Omental fat pad (tissue), 4 donors: ENCODE measurements at places on chromosomes 16 and 17.

DNA sequence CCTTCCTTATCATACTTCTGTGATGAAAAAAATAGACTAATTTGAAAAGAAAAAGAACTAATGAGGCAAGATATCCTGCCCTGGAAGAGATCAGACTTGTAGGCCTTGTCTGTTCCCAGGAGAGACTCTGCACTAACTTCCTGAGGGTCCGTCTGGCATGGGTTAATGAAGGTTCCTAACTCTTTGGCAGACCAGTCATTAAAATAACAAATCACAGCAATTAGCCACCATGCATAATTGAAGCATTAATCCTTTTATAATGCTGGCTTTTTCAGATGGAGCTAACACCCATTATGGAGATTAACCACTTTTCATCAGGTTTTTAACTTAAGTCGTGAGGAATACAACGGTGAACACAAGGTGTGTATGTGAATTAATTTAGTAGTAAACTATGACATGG lies 10.4 kb upstream of the KRT10 start:
- no peak for DNase-seq

DNA sequence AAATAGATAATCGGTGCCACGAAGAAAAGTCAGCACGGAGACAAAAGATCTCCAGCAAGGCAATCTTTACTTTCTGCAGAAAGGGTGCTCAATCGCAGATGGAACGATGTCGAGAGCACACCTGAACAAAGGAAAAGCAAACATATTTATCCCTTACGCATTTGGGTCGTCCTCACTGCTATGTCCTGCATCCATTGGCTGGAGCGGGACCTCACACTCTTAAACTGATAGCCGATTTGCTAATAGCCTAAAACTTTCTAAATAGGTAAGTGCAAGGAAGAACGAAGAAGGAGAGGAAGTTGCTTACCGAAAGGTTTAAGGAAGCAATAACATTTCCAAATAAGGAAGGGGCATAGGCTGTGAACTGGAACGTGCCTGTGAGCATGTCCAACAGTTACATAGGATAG lies 1.2 kb upstream of the AKAP10 start:
- DNase-seq: no peak

- no peak for DNase-seq
Observed at GRCh38 chr17:41617136-41617535, 4.6 kb upstream of the KRT16 start.

DNA sequence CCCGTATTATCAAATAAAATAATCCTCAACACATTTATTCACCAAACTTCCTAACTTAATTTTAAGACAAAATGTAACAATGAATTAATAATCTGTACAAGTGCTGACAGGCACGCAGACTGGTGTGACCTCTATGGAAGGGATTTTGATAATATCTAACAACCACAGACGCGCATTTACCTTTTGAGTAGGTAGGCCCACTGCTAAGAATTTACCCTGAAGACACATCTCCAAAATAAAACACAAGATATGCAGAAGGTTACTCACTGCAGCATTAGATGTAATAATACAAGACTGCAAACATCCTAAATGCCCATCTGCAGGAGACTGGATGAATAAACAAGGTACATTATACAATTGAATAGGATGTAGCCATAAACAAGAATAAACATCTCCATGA lies 22.7 kb upstream of the CMTM4 start:
- DNase-seq: no peak

GRCh38 chr17:31493656-31494155 lies 102.2 kb downstream of the RAB11FIP4 start:
- DNase-seq: no peak

GRCh38 chr16:50152351-50152806 lies 727 bp upstream of the TENT4B start:
- no peak for DNase-seq

- DNase-seq: no peak
Observed at GRCh38 chr16:6143020-6143419, 1045.4 kb upstream of the EEF2KMT start.

DNA sequence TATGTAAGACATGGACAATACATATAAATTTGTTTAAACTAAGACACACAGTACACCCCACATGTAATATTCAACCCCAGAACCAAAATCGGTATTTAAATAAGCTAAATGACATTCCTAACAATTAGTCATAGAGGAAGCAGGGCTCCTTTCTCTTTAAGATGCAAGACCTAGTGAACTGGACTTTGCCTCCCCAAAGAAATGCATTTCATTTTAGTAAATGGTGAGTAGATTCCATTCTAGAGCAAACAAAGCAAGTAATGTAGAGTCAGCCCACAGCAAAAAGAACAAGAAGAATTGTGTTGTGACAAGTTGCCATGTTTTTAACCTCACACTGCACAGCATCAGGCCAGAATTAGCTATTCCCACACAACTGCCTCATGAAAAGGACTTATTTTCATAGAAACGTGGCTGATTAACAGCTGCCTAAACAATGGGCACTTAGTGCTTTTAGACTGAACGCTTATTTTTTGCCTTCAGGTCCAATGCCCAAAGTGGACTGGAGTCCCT lies 14.4 kb downstream of the DNAJC7 start:
- DNase-seq: no peak

GRCh38 chr16:28265822-28266221 lies 26.5 kb upstream of the SBK1 start:
- DNase-seq: no peak

DNA sequence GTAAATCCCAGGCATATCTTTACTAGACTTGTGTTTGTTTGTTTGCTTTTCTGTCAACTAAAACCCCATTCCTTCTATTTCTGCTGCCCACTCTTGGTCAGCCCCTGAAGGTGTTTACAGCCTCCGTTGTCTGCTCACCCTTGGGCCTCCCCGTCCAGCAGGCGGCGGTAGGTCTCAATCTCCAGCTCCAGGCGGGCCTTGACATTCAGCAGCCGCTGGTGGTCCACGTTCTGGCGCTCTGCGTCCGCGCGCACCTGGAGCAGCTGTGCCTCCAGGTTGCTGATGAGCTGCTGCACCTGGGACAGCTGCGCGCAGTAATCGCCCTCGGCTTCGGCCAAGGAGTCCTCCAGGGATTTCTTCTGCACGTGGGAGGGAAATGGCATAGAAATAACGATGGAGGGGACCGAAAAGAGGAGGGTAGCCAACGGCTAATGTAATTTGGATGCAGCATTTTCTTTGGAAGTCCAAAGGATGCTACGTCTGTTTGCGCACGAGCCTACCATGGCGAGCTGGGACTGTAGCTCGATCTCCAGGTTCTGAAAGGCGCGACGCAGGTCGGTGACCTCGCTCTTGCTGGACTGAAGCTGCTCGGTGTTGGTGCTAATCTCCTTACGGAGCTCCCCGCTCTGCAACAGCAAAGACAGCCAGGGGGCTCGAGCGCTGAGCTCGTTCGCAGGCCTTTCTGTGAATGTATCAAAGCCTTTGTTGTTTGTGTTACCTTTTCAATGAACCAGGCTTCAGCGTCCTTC lies 3.9 kb downstream of the KRT12 start:
- DNase-seq: no peak

DNA sequence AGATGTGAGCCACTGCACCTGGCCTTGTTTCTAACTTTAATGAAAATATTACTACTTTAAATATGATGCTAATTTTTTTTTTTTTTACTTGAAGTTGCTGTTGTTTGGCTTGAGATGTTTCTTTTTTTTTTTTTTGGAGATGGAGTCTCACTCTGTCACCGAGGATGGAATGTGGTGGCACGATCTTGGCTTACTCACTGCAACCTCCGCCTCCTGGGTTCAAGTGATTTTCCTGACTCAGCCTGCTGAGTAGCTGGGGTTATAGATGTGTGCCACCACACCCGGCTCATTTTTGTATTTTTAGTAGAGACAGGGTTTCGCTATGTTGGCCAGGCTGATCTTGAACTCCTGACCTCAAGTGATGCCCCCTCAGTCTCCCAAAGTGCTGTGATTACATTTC lies 23.6 kb downstream of the IGSF6 start:
- DNase-seq: no peak

DNA sequence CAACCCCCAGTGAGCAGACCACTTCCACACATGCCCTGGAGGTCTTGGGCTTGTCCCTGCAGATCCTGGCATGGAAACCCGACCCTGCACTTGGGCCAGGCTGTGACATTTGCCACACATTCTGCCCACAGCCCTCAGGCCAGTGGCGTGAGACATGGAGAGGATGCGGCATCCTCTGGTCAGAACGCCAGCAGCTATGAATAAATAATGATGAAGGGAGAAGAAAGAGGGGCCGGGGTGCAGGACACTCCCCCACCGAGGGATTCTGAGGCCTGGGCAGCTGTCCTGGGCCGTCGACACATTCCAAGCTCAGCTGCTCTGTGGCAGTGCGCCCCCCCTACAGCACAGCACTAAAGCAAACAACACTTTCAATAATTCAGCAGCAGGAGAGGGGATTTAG lies 148.8 kb downstream of the ENGASE start:
- no peak for DNase-seq

DNA sequence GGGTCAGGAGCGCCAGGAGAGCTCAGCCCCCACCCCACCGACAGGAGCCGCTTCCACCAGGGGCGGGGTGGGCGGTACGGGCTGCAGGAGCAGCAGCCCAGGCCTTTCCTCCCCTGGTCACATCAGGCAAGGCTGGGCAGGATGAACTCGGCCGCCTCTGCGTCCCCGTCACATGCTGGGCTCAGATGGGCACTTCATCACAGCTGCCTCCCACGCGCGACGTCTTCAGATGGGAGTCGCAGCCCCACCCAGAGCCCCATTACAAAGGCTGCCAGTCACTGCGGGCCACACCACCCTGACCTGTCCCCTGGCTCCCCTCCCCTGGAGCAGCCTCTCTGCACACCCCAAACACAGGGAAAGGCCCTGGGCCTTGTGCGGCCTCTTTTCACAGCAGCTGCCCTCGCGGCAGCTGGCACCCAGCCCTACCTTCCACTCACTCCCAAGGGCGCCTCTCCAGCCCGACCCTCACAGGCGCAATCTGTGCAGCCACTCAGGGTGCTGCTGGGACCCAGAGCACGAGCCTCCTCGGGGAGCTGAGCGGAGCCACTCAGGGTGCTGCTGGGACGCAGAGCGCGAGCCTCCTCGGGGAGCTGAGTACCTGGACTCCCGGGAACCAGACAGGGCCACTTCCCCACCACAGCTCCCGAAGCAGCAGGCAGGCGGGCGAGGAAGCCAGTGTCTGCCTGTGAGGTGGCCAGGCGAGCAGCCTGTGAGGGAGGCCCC lies 4.7 kb downstream of the ZNF598 start:
- DNase-seq: no peak

DNA sequence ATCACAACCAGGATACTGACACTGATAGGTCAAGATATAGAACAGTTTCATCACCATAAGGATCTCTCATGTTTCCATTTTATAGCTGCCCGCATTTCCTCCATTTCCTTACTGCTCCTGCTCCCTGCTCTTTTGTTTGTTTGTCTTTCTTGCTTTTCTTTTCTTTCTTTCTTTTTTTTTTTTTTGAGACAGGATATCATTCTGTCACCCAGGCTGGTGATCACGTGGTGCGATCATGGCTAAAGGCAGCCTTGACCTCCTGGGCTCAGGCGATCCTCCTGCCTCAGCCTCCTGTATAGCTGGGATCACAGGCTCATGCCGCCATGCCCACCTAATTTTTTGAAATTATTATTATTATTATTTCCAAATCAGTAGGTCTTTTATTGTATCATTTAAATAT lies 31.7 kb downstream of the PRAC1 start:
- no peak for DNase-seq

GRCh38 chr16:75045424-75045823 lies 46.6 kb downstream of the ZNRF1 start:
- no peak for DNase-seq

DNA sequence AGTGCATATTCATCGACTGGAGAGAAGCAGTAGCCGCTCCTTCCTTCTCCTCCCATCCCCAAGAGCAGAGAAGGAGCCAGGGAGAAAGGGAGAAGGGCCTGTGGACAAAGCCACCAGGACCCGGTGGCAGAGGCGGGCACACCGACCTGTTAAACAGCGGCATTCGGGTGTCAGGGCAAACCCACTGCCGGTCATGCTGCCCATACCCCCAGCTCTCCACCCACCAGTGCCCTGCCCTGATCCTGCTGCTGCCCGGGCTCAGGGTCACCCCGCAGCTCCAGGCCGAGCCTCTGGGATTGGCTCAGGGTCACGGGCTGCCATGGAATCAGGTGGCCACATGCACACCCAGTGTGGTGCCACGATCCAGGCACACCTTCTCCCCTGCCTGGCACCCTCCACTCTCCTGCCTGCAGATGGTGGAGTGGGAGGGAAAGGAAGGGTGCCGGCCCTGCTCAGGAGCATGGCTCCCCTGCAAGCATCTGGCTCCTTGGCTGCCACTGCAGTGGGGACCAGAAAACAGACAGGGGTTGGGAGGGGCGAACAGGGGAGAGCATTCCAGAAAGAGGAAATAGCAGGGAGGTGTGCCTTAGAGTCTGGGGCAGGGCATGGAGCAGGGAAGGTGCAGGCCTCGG lies 18.3 kb upstream of the RASD1 start:
- DNase-seq: no peak

DNA sequence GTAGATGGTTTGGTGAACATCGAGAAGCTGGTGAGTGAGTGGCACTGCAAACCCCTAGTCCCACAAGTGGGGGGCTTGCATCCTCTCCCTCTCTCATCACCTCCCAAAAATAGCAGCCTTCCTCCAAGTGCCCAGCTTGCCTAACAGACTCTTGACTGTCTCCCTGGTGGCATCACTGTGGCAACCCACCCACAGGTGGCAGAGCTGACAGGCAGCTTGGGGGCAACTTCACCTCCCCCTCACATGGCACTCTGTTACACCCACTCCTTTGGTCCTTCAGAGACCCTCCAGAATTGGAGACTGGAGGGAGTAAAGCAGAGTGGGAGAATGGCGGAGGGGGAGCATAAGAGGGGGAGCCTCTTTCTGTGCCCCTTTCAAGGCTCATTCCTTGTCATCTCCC lies 15.7 kb downstream of the RAPGEFL1 start:
- DNase-seq: no peak

- peak; percentile 91 for DNase-seq
Observed at GRCh38 chr16:70715055-70715858, 29.4 kb upstream of the MTSS2 start.

- no peak for DNase-seq
Observed at GRCh38 chr16:4682084-4682591, 11.2 kb upstream of the NUDT16L1 start.

DNA sequence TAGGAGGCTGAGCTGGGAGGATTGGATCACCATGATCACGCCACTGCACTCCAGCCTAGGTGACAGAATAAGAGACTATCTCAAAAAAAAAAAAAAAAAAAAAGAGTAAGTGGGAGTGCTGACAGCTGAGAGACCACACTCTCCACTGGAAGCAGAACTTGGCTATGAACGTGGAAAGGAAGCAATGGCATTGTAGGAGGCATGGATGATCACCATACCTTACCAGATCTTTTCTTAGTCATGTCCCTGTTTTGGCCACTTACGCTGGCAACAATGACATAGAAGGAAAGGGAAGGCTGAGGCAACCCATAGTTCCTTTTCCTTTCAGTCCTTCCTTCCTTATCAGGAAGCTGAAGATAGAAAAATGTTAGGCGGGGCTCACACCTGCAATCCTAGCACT lies 3.7 kb upstream of the ATP1B2 start:
- no peak for DNase-seq

- no peak for DNase-seq
Observed at GRCh38 chr17:44216173-44216572, 3.3 kb downstream of the UBTF start.

DNA sequence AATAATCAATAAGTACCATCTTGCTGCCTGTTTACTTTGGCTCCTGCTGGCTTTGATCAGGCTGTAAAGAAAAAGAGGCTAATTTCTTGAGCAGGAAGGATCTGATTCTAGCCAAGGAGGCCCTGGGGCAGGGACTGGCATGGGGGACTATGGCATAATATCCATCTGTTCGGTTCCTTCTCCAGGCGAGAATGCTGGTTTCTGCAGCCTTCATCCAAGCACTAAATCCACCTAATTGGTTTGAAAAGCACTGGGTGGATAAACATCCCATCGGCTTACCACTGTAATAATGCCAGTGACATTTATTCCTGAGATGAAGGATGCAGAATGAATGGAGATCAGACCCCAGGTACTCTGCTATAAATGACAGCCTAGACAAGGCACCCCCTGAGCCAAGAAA lies 180.0 kb upstream of the ASIC2 start:
- no peak for DNase-seq
